ENCODE measurements at places on chromosomes 4 and X.

- no peak for DNase-seq
These were observed 39.1 kb downstream of the WDFY3 start for GRCh38 chr4:84927428-84927827.

- DNase-seq = no peak
These were observed 787.1 kb upstream of the FTHL17 start for GRCh38 chrX:31858915-31859314.

- no peak for DNase-seq
These were observed 393.0 kb downstream of the PPP1R2C start for GRCh38 chrX:42384956-42385355.

DNA sequence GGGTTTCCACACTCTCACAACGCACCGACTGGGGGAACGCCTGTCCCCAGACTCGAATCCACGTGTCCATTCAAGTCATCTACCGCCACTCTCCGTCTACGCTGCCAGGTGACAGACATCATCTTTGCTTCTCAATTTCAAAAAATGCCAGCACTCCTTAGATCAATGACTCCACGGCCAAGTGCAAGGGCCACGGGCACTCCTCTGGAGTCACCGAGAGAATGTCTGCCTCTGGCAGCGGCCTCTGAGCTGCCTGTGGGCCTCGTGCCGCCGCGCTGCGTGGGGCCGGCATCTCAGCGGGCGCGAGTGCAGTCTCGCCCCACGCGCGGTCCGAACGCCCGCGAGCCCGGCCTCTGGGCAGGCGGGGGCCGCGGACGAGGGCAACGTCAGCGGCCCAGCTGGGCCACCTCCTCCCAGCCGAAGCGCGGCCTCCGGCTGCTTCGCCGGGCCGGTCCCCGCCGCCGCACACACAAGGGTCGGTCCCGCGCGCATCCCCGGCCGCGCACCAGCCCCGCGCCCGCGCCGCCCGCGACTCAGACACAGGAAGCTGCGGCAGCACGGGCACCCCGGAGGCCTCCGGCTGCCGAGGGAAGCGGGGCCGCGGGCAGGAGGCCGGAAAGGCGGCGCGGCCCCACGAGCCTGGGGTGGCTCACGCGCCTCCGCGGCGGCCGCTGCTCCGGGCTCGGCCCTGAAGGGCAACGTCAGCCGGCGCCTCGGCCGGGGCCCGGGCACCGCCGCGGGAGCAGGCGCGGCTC, 450 bp downstream of the ACSL1 start:
- no peak for DNase-seq

DNA sequence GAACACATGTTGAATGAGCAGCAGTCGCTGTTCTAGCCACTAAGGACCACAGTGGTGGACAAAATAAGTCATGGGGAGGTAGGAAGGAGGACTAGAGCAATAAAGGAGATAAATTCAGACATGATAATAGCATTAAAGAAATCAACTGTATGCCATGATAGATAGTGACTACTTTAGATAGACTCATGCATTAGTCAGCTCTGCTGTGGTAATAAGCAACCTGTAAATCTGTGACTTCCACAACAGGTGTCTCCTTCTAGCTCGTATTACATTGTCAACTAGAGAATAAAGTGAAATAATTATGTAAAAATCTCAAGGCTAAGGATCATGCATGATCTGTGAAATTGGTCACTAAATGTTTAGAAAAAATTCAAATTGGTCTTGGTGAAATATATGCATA, 77.9 kb downstream of the WWC2 start:
- DNase-seq = no peak

- no peak for DNase-seq
These were observed 79.8 kb downstream of the DCLK2 start for GRCh38 chr4:150158041-150158440.

- DNase-seq = no peak
These were observed 170.6 kb downstream of the ZNF330 start for GRCh38 chr4:141391293-141391692.

GRCh38 chr4:139808381-139808807, 142.8 kb downstream of the MGST2 start:
- DNase-seq = no peak

- DNase-seq = no peak
These were observed 7.8 kb downstream of the RXFP1 start for GRCh38 chr4:158529505-158529904.
